ENCODE measurements at places on chromosomes 3 and 15. TPM values are rescaled to one million over a fixed set of nuclear protein-coding genes. Genes with fewer than 3 reads are reported as not detected.

FANCD2OS gene
- not detected for total RNA-seq

DNA sequence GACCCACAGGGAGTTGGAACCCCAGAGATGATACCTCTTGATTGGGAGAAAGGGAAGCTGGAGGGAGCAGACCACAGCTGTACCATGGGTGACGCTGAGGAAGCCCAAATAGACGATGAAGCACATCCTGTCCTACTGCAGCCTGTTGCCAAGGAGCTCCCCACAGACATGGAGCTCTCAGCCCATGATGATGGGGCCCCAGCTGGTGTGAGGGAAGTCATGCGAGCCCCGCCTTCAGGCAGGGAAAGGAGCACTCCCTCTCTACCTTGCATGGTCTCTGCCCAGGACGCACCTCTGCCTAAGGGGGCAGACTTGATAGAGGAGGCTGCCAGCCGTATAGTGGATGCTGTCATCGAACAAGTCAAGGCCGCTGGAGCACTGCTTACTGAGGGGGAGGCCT, 201.1 kb downstream of the AKAP13 start:
- ATAC-seq: no peak

DNA sequence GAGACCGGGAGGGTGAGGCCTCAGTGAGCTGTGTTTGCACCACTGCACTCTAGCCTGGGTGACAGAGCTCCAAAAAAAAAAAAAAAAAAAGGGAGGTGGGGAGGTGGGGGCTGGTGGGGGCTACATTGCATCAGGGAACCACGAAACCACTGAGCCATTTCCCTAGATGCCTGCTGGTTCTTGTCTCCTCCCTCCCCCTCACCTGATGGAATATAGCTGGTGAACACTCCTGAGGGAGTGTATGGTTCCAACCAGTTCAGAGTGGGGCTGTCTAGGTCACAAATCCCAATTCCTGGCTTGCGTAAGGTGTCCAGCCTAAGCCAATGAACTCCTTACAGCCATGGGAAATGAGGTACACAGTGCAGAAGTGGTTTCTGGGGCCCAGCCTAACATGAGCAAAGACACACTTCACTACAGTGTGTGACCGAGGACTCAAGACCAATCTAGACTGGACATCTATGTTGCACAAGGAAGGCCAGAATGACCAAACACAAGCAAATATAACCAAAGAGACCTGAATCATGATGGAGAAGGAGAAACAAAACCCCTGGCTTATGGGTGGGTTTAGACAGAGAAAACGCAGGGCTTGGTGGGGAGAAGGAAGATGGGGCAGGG, 39.1 kb upstream of the OSBPL11 start:
- no peak for ATAC-seq

UBE3A gene
- 65.2 TPM for total RNA-seq

CKMT1A gene
- total RNA-seq: 4.8 TPM

GXYLT2 gene
- total RNA-seq: 0.22 TPM

- no peak for ATAC-seq
These were observed 306.5 kb upstream of the CBLB start for GRCh38 chr3:106175276-106175675.

DNA sequence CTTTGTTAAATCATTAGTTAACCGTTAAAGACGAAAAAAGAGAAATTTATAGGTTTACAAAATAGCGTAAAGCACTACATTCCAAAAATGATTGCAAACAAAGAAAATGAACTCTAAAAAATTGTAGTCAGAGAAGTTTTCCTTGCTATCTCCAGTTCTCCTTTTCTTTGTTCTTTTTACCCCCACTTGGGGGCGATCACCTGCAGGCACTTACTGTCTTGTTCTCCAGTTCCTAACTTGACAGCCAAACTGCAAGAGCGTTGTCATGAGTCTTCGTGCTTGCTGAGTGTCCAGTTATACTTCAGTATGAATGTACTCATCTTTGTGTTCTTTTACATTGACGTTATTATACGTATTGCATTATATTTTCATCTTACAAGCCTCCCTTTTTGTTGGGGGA, 54.5 kb downstream of the CHD2 start:
- ATAC-seq: peak; percentile 23

FGF12 gene
- 19.3 TPM for total RNA-seq

- ATAC-seq: peak; percentile 26
These were observed 88.1 kb downstream of the MECOM start for GRCh38 chr3:169575381-169575780.

- ATAC-seq: no peak
These were observed 31.0 kb downstream of the CTDSPL2 start for GRCh38 chr15:44458429-44458828.

- ATAC-seq: no peak
These were observed 56.6 kb upstream of the KLF13 start for GRCh38 chr15:31269816-31270575.

SEC11A gene
- 186 TPM for total RNA-seq

ECE2 gene
- 3.7 TPM for total RNA-seq

PLAAT1 gene
- total RNA-seq: not detected

GRCh38 chr3:37794646-37795045, 67.0 kb upstream of the CTDSPL start:
- no peak for ATAC-seq

DNA sequence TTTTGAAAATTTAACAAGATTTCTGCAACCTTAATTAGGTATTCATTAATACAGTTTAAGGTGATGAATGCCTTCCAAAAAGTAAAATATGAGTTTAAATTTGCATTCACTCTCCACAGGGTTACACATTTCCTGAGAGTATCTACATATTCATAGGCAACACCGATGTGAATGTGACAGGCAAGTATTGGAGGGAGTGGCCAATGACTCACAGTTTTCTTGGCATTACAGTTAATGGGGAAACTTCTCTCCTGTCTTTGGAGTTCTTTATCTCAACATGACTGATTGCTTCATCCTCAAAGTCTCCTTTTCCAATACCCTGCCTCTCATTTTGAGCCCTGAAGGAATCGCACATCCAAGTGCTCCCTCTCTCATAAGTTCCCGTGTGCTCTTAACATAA, 181.9 kb upstream of the CHL1 start:
- peak; percentile 100 for ATAC-seq

- ATAC-seq: no peak
These were observed 8.3 kb downstream of the SLC9A9 start for GRCh38 chr3:143839980-143840379.

DNA sequence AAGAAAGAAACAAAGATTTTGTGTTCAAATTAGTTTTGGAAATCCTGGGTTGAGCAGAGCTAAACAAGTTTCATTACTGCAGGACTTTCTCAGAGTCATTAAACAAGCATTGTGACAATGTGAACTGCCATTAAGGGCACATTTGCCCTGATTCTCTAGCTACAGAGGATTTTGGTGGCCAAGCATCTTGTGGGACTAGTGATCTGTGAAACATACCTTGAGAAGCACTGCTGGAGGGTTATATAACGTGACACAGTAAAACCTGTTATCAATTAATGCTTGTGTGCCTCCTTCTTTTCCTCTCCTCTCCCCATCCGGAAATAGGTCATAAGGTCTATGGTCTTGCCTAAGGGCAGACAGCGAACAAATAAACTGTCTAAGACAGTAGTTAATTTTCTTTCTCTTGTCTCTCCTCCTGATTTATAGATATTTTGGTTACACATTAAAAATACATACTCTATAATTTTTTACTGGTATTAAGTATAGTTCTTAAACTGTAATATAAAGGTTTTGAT, 167.3 kb upstream of the NANOGP8 start:
- ATAC-seq: no peak

DZIP1L gene
- 20.1 TPM for total RNA-seq

DNA sequence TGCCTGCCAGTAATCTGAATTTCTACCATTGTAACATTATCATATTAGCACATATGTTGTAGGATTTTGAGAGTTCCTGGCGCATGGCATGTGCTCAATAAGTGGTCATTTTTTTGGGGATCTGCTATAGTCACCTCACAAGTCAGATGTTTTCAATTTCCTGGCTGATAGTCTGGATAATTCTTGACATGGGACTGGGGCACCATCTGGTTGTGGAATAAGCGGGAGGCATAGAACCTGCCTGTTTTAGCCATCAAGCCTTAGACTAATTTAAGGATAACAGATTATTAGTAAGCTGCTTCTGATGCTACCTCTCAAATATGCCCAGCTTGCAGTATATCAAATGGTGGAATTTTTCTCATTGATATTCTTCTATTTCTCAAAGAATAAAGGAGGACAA, 39.1 kb downstream of the GASK1A start:
- ATAC-seq: no peak

DNA sequence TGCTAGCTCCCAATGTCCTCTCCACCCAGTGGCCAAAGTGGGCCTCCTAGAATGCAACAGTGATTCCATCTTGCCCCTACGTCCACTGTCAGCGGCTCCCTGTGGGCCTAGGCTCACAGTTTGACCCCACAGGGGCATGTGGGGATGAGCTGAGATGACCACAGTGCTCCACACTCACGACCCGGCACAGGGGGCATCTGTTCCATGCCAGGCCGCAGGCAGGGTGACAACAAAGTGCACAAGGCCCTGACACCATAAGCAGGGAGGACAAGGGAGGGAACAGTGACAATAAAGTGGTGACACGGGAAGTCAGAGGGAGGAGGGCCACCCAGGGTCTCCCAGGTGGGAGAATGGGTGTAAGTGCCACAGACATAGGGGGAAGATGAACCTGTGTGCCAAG, 5.1 kb upstream of the PLXNA1 start:
- no peak for ATAC-seq

MRAS gene
- 42.3 TPM for total RNA-seq

DNA sequence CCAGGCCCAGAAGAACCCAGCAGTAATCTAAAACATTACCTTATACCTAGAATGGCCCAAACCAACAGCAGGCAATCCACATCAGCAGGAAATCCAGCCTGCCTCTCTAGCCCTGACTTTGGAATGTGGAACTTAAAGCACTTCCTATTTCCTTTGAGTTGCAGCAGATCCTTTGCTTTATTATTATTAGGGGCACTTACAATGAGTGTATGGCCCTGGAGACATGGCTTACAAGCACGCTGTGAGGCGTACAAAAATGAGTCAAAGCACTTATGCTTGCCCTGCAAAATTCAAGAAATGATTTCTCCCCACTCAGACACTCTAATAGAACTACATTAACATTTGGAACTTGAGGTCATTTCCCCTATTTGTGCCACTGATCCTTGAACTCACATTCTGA, 9.5 kb upstream of the KNSTRN start:
- no peak for ATAC-seq

DNA sequence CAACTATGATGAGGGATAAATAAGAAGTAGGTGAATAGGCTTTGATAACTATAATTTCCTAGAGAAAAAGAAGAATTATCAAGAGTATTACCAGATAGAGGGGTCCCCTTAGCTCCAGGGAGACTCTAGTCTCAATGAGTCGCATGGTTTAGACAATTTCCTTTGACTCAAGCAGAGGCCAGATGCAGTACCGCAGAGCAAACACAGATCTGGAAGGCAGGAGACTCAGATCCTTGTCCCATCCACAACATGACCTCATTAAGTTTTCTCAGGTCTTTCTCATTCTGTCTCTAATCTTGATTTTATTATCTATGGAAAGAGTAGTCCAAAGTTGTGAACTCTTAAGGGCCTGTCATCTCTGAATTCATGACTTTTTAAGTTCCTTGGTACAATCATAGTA, 987.9 kb downstream of the NTRK3 start:
- no peak for ATAC-seq

ITIH4 gene
- 3.8 TPM for total RNA-seq

- no peak for ATAC-seq
These were observed 78.9 kb upstream of the TRIM42 start for GRCh38 chr3:140599009-140599408.

TLR9 gene
- total RNA-seq: 0.11 TPM

DNA sequence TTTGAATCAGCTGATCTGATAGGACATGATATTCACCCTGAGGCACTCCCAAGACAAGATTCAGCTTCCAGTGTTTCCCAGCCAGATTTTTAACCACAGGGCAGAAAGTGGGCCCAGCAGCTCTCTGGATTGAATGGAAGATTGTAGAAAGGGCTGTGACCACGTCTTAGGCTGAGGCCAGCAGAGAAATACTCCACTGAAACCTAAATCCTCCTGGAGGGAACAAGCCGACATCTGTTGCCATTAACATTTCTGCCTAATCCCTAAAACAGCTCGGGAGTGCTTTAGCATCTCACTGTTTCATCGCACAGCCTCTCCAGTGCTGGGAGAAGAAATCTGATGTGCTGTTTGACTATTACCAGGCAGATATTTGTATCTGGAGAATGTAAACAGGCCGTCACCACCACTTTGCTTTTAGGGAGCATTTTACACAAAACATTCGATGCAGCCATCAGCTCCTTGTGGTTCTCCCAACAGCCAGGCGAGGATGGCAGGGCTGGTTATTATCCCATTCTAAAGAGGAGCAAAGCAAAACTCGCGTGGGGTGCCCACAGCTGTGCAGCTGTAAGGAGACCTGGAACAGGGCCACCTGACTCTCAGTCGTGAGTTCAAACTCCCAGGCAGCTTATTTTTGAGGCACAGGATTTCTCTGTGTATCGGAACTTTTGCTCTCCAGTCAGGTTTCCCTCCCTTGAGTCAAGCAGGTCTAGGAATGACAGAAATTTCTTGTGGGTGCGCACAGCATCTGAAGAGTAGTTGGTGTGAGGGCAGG, 117.4 kb downstream of the LIPC start:
- no peak for ATAC-seq

GRCh38 chr3:14262867-14263266, 84.2 kb downstream of the LSM3 start:
- ATAC-seq: no peak

ARPP21 gene
- not detected for total RNA-seq

GRCh38 chr3:16423947-16424673, 89.4 kb downstream of the RFTN1 start:
- no peak for ATAC-seq

SLC12A1 gene
- 0.04 TPM for total RNA-seq

DNA sequence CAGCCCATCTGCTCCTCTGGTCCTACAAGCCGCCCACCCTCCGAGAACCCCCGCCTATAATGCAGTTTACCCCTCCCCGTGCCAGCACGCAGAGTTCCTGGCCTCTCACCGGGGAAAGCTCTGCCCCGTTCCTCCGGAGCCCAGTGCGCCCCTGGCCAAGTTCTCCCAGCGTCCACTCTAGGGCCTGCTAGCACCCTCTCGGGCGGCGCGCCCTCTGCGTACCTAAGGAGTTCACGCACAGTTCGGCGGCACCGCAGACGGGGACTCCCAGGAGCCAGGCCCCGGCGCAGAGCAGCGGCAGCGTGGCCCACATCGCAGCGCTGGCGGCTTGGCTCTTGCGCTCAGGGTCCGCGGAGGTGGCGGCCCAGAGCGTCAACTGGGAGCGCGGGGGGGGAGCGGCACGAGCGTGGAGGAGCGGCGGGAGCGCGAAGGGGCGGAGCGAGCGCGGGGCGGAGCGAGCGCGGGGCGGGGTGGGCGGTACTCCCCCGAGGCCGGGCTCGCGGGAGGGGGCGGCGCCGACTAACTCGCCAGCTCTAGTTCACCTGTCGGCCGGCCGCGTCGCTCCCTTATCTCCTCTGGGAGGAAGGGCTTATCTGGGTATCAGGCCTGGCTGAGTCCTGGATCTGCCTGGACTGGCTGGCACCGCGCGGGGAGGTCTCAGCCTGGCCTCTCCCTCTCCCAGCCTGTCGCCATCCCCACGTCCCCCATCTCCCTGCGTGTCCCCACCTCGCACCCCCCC, at the start of gene CTSH:
Gene CTSH (minus strand): TSS at position 378 of the 739 bp plus-strand sequence. CDS start 65 bp downstream, at position 313.
- ATAC-seq: peak; percentile 89

Measured in motor neuron (in vitro differentiated cells).